ENCODE measurements at places on chromosomes 3 and 15. TPM values are rescaled to one million over a fixed set of nuclear protein-coding genes. Genes with fewer than 3 reads are reported as not detected.

FSIP1 gene
- 2.0 TPM for polyA plus RNA-seq

RAB6B gene
- 18.9 TPM for polyA plus RNA-seq

SLC22A13 gene
- polyA plus RNA-seq, result 7.1 TPM

SMCO1 gene
- not detected for polyA plus RNA-seq

MRPL46 gene
- 30.5 TPM for polyA plus RNA-seq

CCR9 gene
- polyA plus RNA-seq, result not detected

GATA2 gene
- polyA plus RNA-seq, result 38.3 TPM

RETNLB gene
- polyA plus RNA-seq, result not detected

CRYGS gene
- 11.2 TPM for polyA plus RNA-seq

SPATA12 gene
- polyA plus RNA-seq, result 0.12 TPM

SLC9C1 gene
- 0.61 TPM for polyA plus RNA-seq

ARPP21 gene
- polyA plus RNA-seq, result 1.4 TPM

GABRB3 gene
- 5.7 TPM for polyA plus RNA-seq

NOX5 gene
- polyA plus RNA-seq, result 0.65 TPM

EPHB1 gene
- polyA plus RNA-seq, result 6.2 TPM
